ENCODE measurements at places on chromosomes 16 and 17.
A peak's percentile ranks its signal among the peaks of the same experiment; 100 is the strongest.

- peak; percentile 54 for DNase-seq
Observed at GRCh38 chr16:29806099-29806579, at the start of gene MAZ. Gene MAZ (plus strand): TSS chr16:29806529. CDS start chr16:29806702, 173 bp downstream.

DNA sequence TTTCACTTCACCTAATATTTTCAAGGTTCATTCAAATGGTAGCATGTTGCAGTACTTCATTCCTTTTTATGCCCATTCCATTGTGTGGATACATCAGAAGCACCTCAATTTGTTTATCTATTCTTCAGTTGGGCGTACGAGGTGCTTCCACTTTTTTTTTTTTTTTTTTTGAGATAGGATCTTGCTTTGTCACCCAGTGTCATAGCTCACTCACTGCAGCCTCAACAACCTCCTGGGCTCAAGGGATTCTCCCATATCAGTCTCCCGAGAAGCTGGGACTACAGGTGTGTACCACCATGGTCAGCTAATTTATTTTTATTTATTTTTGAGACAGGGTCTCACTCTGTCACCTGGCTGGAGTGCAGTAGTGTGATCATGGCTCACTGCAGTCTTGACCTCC is 22.5 kb upstream of the SPNS3 start:
- no peak for DNase-seq

- no peak for DNase-seq
Observed at GRCh38 chr17:7580604-7581575, 1.5 kb downstream of the CD68 start.

DNA sequence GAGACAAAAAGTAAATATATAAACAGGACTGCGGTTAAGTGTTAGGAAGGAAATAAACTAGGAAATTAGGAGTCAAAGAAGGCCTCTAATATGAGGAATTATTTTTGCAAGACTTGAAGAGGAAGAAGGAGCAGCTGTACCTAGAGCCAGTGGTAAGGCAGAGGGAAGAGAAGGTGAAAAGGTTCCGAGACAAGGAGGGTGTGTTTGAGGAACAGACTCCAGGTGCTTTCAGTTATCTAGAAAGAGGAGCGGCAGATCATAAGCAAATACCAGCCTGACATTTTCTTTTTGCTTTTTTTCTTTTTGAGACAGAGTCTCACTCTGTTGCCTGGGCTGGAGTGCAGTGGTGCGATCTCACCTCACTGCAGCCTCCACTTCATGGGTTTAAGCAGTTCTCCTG is 61.0 kb downstream of the CHD9 start:
- no peak for DNase-seq

- no peak for DNase-seq
Observed at GRCh38 chr16:84953190-84953746, 58.1 kb downstream of the ZDHHC7 start.

DNA sequence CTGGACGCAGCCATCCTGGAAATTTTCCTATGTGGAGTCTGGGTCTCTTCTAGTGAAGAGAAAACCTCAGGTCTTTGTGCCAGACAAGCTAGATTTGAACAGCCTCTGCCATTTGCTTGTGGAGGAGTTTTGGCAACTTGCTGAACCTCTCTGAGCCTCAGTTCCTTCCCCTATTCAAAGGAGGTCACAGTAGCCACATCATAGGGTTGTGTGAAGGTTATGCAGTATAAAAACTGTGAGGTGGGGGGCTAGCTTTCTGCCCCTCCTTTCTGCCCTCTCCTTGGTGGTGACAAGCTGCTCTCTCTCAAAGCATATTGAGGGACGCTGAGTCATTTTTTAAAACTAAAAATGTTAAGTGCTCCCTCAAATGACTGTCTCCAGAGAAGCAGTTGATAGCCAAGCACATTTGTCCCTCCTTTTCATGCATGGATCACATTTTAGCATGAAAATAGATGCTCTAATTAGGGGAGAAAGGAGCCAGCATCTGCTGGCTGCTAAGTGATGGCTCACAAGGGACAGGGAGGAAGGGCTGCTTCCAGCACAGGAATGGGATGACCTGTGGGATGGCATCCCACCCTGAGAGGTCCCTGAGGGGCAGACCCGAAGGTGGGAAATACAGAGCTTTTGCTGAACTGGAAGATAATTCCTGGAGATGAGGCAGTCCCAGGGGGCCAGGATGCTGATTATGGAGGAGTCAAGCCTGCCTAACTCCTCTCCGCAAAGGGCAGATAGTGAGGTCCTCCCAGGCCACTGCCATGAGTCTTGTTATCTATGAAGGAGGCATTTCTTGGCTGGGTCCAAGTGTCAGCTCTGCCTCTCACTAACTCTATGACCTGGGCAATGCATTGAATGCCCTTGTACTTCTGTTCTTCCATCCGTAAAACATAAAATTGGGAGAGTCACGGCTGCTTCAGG is 218.8 kb downstream of the RAB11FIP4 start:
- DNase-seq: no peak

- peak; percentile 47 for DNase-seq
Observed at GRCh38 chr16:54928411-54929089, 2.1 kb upstream of the IRX5 start.

- DNase-seq: no peak
Observed at GRCh38 chr16:17538927-17539326, 68.2 kb upstream of the XYLT1 start.

DNA sequence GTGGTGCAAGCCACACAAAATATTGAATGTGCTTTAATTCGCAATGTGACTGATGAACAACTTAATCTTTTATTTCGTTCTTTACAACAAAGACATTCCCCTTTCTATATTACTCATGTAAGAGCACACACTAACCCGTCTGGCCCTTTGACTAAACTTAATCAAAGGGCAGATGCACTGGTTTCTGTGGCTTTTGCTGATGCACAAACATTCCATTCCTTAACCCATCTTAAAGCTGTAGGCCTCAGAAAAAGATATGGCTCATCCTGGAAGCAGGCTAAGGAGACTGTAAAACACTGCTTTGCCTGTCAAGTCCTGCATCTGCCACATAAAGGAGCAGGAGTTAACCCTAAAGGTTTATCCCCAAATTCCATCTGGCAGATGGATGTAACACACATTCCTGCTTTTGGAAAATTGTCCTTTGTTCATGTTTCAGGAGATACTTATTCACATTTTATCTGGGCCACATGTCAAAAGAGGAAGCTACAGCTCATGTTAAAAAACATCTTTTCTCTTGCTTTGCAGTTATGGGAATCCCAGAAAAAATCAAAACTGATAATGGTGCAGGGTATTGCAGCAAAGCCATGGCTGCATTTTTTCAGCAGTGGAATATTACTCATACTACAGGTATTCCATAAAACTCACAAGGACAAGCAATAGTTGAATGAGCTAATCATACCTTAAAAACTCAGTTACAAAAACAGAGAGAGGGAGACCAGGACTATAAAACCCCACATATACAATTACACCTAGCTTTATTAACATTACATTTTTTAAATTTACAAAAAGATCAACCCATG is 137.2 kb downstream of the AHSP start:
- DNase-seq: no peak

DNA sequence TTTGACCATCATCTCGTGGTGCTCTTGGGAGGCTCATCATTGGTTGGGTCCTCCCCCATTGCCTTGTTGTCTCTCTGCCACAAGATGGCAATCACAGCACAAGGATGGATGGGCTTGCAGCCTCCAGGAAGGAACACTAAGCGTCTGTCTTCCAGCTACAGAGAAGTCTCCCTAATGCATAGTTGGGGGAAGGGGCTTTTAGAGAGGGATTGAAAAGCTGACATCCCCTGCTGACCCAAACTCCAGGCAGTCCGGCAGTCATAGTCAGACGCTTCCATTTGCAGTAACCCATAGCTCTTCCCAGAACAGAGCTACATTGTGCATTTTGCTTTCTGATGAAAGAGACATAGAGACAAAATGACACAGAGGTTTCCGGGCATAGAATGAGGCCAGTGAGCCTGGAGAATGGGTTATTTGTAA is 111.4 kb downstream of the UTP18 start:
- DNase-seq: peak; percentile 27

DNA sequence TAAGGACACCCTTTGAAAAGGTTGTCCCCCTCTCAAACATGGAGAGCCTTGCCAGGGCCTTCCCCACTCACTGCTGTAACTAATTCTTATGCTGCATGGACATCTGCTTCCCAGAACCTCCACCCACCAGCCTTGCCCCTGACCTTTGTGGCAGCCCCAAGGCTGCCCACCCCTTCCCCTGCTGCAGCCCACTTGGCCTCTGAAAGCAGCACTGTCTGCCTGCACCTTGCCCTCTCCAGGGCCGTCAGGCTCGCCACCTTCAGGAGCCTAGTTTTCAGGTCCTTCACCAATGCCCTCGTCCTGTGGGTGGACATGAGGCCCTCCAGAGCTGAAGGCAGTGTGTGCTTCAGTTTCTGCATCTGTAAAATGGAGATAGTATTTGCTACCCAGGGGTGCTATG is 2.7 kb upstream of the CORO1A start:
- DNase-seq: no peak

- no peak for DNase-seq
Observed at GRCh38 chr17:49564638-49565037, 11.0 kb upstream of the NXPH3 start.

- DNase-seq: no peak
Observed at GRCh38 chr16:64898159-64898558, 223.7 kb downstream of the CDH11 start.

GRCh38 chr16:75943705-75944514 is 217.6 kb upstream of the CPHXL start:
- no peak for DNase-seq

- DNase-seq: no peak
Observed at GRCh38 chr17:77923776-77924513, 34.6 kb upstream of the TNRC6C start.

DNA sequence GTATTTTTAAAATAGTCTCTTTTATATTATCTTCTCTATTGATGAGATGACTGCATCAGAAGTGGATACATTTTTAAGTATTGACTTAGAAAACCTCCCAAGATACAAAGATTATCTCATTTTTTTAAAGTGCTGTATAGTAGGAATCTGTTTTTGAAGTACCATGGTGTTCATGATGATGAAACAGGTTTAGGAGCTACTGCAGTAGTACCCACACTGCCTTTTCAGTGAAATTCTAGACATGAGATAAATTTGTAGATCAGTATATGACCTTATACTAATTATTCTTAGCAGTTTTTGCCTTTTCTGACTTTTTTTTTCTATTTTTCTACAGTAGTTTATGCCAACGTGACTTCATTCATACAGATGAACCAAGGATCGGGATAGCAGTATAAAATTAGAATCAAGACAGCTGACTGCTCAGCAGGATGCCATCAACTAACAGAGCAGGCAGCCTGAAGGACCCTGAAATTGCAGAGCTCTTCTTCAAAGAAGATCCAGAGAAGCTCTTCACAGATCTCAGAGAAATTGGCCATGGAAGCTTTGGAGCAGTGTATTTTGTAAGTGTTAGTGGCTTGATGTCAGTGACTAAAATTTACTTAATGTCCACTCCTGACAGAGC is 61.1 kb downstream of the TAOK1 start:
- no peak for DNase-seq

GRCh38 chr16:3949287-3949686 is 68.8 kb upstream of the CREBBP start:
- no peak for DNase-seq

DNA sequence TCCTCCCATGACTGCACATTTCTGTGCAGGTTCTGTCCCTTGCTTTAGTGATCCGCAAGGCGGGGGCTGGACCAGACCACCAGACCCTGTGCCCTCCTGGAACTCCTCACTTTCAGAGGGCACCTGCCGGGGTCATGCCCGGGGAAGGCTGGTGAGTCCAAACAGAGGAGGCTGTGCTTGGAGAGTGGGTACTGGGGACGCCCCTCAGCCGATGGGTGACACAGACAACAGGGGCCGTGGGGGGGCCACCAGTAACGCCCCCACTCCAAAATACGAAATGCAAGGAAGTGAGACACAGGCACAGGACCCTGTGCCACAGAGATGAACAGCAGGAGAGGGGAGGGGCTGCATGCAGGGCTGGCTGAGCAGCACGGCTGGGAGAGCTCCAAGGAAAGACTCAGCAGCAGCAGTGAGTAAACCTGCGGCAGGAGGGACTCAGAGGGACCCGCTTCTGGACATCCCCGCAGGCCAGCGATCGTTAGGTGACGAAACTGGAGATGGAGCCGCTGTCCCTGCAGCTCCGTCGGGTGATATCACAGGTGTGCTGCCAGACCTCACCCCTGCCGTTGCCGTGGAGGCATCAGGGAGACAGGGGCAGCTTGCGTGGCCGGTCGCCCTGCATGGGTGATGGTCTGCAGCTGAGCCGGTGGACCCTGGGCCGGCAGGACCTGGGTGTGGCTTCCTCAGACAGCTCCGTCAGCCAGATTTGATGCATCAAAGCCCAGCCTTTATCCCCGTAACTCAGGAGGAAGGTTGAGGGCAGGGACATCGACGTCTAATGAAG is 71.2 kb upstream of the GNG13 start:
- DNase-seq: no peak

DNA sequence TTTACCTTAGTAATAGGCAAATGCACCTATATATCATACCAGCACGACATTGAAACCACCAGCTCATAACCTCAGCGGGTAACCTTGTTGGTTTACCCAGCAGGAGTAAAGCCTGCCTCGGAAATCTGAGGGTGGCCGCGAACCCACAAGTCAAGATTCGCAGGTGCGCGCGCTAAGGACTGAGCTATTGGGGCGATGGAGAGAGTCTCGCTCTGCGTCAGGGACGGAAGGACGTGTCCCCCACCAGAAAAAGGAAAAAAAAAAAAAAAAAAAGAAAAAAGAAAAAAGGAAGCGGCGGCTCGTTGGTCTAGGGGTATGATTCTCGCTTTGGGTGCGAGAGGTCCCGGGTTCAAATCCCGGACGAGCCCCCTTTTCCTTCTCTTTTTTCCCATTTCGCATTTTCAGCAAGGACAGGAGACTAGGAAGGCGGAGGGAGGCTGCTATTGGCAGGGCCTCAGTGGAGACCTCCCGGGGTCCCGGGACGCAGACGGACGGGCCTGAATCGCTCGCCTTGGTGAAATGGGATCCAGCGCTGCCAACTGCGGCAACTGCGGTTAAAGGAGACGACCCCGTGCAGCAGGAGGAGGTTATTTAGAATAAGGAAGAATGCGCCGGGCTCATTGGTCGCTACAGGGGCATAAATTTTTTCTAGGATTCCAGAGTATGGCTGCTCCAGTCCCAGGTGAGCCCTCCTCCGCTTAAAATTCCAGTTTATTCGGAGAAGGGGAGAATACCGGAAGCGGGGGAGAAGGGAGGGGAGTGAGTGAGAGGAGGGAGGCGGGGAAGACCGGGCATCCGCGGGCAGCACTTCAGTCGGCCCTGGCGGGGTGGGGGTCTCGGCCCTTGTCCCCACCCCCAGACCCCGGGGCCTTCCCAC is at the start of gene OR1F1:
Gene OR1F1, plus strand, starts transcription at position 407 of the 877 bp plus-strand sequence.
- no peak for DNase-seq

- DNase-seq: peak; percentile 53
Observed at GRCh38 chr16:30902029-30902972, 5.9 kb downstream of the CTF1 start.

- DNase-seq: no peak
Observed at GRCh38 chr17:45851464-45851863, 6.8 kb downstream of the SPPL2C start.

GRCh38 chr17:80858301-80859001 is 133.2 kb upstream of the CHMP6 start:
- no peak for DNase-seq

GRCh38 chr16:13957197-13958078 is 37.5 kb downstream of the ERCC4 start:
- DNase-seq: no peak

GRCh38 chr16:85331688-85332087 is 219.4 kb upstream of the CIBAR2 start:
- DNase-seq: no peak

GRCh38 chr17:44549686-44550085 is 7.6 kb upstream of the FZD2 start:
- DNase-seq: no peak

GRCh38 chr17:63963123-63963522 is 9.6 kb downstream of the SCN4A start:
- DNase-seq: no peak
